NCI-H460 (cell line): ENCODE measurements at places on chromosomes 11 and 22. TPM values are rescaled to one million over a fixed set of nuclear protein-coding genes. Genes with fewer than 3 reads are reported as not detected.

The CELSR1 gene
- total RNA-seq = 7.0 and 8.7 TPM in 2 replicates

The IFITM1 gene
- total RNA-seq = 2.2 and 4.5 TPM in 2 replicates

The OR8K5 gene
- total RNA-seq = not detected in 2 replicates

The EMID1 gene
- 0.07 TPM in 1 of 2 replicates, not detected in the other for total RNA-seq

The HBB gene
- not detected in 2 replicates for total RNA-seq

The OR8G5 gene
- total RNA-seq = not detected in 2 replicates

DNA sequence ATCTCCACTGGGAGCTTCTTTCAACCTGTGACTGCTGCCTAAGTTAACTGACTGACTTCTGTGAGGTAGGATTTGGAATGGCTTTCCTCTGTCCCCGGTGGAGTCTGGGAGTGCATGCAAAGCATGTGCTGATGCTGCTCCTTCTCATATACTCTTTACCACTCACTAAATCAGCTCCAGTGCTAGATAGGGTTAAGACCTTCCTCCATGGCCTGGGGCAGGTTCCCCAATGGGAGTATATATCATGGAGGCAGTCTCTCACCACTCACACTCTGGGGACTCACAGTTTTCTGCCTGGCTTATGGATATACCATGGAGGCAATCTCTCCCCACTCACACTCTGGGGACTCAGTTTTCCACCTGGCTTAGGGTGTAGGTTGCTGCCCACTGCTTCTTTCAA is 10.1 kb upstream of the FANCF start:
- DNase-seq = no peak

DNA sequence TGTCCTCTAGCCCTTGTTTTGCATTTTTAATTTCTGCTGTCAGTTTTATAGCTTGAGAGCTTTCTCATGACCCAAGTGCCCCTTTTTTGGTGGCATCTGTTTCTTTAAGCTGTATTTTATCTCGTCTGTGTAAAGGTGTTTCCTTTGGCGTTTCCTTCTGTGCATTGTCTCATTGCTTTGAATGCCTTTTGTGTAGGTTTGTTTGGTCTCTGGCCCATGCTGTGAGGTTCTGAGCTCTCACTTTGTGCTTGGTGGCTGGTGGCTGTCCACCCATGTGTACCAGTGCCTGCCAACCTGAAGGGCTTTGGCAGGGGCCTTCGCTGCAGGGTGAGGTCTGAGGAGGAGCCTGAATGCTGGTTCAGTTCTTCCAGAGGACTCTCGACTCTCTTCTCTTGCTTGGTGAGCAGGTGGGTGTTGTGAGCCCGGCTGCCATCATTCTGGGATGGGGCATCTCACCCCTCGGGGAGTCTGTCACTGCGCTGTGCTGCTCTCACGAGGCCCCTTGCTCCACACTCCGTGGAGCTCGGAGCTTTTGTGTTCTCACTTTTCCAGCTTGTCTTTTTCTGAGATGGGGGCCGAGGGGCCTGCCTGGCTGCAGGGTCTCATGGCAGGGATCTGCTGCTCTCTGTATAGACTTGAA is 14.9 kb downstream of the AP2A2 start:
- no peak for DNase-seq

DNA sequence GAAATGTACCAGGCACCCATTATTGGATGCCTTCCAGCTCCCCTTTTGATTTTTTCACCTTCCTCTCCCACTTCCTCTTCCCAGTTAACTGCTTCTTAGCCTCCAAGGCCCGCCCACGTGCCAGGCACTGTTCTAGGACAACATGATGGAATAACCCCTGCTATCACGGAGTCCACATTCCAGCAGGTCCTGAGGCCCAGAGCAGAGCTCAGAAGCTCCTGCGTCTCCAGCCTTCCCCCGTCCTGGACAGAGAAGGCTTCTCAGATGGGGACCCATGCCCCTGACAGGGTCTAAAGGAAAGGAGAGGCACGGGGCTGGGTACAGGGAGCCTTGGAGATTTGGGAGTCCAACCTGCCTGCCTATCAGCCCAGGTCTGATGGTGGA is 29.1 kb downstream of the TRIM29 start:
- DNase-seq = no peak

DNA sequence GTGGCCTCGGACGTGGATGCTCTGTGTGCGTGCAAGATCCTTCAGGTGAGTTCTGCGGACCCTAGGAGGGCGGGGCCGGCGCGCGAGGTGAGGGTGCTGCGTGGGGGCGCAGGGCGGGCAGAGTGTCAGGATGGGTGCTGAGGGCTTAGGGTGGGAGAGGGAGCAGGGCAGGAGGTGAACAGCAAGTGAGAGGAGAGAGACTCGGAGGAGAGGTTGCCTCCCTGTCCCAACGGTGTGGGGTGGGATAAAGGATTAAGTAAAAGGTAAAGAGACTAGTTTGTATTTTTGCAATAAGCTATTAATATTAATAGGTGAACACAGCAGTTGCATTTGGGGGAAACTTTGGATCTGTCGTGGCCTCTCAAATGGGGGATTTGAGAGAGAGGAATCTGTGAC is 451 bp downstream of the CDC45 start:
- DNase-seq = no peak

DNA sequence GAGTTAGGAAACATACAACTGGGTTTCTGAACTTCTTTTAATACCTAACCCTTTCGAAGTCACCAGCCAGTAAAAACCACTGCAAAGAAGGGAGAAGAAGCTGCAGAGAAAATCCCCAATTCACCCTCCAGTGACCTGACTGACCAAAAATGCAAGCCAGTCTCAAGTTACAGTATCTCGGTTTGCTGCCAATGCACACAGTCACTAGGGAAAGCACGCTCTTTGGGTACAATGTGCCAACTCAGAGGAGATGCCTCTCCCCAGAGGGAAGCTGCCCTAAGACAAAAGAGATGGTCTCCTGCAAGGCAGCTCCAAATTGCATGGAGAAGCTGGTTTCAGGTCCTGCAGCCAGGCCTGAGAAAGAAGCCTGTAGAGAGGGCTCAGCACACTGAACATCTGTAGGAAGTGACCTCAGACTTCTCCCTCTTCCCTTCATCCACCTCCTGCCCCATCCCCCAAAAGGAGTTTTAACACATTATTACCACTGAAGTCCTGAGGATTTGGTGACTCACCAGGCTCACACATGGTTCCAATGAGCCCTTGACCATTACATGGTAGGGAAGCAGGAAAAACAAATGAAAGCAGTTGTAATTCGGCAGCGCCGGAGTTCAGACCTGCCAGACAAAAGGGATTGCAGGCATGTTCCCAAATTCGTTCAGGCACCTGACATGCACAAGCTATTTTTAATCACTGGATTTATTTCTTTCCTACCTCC is 90.1 kb downstream of the ETS1 start:
- DNase-seq = peak; percentile 71

- no peak for DNase-seq
These were observed 53.8 kb upstream of the ME3 start for GRCh38 chr11:86726118-86726753.

DNA sequence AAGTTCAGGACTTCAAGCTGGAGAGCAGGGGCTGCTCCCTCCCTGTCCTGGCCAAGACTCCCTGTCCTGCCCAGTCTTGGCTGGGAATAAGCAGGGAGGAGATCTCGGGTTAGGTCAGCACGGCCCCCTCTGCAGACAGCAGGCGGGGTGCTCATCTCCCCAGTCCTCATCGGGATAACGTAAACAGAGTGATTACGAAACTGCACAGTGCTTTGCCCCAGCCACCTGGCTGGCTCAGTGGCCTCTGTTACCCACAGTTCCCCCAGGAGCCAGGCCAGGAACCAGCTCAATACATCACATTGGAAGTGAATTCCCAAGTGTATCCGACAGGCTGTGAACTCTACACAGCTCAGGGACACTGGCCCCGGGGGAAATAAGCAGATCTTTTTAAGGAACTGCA is 42.7 kb upstream of the KCNJ11 start:
- no peak for DNase-seq

DNA sequence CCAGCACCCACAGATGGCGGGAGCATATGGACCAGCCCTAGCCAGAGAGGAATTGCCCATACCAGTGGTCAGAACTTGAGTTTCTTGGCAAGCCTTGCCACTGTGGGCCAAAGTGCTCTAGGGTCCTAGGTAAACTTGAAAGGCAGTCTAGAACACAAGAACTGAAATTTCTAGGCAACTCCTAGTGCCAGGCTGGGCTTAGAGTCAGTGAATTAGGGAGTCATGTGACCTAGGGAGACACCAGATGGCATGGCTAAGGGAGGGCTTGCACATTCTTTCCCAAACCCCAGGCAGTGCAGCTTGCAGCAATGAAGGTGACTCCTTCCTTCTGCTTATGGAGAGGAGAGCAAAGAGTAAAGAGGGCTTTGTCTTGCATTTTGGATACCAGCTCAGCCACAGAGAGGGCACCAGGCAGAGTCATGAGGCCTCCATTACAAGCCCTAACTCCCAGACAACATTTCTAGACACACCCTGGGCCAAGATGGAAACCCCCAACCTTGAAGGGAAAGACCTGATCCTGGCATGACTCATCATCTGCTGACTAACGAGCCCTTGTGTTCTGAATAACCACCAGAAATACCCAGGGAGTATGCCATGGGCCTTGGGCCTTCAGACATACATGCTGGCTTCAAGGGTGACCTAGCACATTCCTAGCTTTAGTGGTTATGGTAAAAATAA is 19.2 kb upstream of the OR56A3 start:
- DNase-seq = no peak

- no peak for DNase-seq
These were observed 12.0 kb downstream of the NPAT start for GRCh38 chr11:108210441-108210840.

GRCh38 chr22:41816871-41817270 is 16.0 kb upstream of the SREBF2 start:
- DNase-seq = no peak
